ENCODE measurements at places on chromosomes 1 and 21.

DNA sequence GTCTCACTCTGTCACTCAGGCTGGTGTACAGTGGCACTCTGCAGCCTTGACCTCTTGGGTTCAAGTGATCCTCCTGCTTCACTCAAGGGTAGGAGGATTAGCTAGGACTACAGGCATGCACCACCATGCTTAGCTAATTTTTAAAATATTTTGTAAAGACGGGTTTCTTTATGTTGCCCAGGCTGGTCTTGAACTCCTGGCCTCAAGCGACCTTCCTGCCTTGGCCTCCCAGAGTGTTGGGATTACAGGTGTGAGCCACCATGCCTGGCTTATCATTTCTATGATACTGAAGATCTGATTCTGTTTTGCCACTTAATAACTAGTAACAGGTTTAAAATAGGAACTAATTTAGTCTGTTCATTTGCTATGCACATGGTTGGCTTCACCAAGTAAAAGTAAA lies 33.6 kb downstream of the GNAI3 start:
- ATAC-seq: no peak

DNA sequence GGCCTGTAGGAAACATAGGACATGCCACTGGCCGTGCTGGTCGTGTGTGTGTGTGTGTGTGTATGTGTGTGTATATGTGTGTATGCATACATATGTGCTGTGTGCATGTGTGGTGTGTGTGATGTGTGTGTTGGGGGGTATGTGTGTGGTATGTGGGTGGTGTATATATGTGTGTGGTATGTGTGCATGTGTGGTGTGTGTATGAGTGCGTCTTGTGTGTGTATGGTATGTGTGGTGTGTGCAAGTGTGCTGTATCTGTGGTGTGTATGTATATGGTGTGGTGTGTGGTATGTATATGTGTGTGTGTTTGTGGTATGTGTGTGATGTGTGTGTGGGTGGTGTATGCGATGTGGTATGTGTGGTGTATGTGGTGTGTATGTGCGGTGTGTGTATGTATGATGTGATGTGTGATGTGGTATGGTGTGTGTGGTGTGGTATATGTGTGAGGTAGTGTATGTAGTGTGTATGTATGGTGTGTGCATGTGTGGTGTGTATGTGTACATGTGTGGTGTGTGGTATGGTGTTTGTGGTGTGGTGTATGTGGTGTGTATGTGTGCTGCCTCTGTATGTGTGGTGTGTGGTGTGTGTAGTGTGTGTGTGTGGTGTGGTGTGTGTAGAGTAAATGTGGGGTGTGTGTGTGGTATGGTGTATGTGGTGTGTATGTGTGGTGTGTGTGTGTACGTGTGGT lies 120.8 kb upstream of the CACHD1 start:
- ATAC-seq: no peak

DNA sequence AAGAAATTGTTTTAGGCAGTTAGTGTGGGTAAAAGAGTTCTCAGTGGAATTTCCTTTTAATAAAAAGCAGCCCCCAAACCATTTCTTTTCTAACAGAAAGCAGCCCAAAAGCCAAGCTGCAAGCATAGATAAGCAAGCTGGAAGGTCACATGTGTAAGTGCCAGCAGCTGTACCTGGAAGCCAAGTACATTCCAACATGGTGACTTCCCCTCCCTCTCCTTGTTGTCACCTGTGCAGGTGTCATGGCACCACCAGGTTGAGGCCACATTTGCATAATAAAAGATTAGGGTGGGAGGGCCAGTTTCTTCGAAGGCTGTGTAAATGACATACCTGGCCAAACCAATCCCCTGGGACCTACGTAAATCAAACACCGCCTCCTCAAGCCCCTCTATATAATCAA lies 240.3 kb upstream of the RAB4A start:
- ATAC-seq: no peak

- peak; percentile 84 for ATAC-seq
These were observed 12.4 kb downstream of the ARPC5 start for GRCh38 chr1:183622884-183623785.

DNA sequence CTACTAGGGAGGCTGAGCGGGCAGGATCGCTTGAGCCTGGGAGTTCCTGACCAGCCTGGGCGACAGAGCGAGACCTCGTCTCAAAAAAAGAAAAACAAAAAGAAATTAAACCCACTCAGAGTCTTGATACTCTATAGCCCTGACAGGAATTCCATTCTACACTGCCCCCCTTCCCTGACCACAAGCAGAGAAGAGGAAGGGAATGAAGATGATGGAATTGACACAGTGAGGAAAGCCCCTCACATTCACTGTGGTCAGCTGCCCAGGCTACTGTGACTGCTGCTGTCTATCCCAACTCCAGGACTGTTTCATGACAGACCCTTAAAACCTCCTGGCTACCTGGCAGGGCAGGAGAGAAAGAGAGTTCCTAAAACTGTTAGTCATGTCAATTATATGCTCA lies 12.1 kb downstream of the LIN9 start:
- ATAC-seq: no peak

DNA sequence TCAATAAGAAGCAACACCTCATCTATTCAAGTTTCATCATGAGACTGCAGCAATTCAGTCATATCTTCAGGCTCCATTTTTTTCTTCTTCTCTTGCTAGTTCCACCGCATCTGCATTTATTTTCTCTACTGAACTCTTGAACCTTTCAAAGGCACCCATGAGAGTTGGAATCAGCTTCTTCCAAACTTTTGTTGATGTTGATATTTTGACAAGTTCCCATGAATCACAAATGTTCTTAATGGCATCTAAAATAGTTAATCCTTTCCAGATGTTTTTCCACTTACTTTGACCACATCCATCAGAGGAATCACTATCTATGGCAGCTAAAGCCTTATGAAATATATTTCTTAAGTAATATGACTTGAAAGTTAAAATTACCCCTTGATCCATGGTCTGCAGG lies 434.3 kb downstream of the GPATCH2 start:
- no peak for ATAC-seq

GRCh38 chr1:29806646-29807319 lies 570.5 kb downstream of the PTPRU start:
- no peak for ATAC-seq

DNA sequence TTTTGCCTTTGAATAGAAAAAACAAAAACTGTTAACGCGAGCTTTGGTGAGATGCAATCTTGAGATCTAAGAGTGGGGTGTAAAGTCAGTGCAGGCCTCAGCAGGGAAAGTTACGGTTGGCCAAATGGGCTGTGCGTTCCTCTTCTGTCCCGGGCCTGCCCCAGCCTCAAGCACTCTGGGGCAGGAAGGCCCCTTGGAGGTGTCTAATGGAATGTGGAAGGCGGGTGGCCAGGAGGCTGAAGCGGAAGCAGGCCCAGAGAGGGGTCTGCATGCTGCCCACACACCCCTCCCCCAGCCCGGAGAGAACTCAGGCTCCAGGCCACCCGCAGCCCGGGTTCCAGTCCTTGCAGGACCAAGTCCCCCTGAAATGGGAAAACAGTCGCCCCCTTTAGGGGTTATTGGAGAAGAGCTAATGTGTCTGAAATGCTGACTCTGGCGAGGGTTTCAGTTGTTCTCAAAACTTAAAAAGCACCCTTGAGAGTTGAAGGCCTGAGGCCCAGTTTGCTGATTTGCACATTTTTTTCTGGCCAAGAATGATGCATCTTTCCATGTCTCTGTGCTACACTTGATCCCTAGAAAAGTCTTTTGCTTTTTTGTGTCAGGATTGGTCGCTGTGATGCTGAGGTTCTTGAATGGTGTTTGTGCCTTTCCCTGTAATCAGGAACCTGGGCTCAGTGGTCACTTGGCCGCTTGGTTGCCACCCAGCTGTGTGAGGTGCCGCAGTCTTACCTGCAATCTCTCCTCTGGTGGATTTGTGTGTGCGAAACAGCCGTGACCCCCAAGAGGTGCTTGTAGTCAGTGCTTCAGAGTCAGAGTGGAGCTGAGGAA lies 2.0 kb downstream of the COL18A1 start:
- ATAC-seq: no peak

GRCh38 chr1:85884372-85885035 lies 176.3 kb upstream of the ZNHIT6 start:
- no peak for ATAC-seq

GRCh38 chr1:117580436-117580835 lies 25.4 kb upstream of the TENT5C start:
- ATAC-seq: no peak

GRCh38 chr1:39110882-39111281 lies 84.7 kb downstream of the NDUFS5 start:
- ATAC-seq: no peak

DNA sequence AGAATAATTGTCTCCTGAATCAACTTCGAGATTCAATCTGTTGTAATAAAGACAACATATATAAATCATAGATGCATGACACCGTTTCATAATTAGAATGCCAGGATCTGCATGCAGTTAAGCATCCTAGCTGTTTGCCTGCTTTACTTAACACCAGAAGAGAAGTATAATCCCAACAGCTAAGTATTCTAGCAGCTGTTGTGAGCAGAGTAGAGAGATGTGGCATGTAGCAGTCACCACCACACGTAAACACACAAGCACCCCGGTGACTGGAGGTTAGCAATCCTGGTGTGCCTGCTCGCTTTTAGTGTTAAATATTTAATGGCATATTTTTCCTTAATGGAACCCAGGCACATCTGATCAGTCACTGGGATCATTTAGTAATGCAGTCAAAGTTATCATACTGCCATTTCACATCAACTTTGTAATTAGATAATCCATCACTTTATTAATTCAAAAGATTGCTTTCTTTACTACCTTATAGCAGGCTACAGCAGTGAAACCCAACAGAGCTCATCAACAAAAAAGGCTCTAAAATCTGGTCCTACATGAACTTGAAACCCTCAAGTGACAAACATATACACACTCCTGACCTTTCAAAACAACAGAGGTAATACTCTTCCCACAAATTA lies 187.9 kb downstream of the SMYD3 start:
- no peak for ATAC-seq

GRCh38 chr1:28902738-28903137 lies 11.6 kb upstream of the EPB41 start:
- ATAC-seq: no peak

GRCh38 chr1:100265562-100265930 lies 470 bp upstream of the RTCA start:
- ATAC-seq: peak; percentile 48

- no peak for ATAC-seq
These were observed 327.3 kb downstream of the RWDD3 start for GRCh38 chr1:95561346-95561745.

DNA sequence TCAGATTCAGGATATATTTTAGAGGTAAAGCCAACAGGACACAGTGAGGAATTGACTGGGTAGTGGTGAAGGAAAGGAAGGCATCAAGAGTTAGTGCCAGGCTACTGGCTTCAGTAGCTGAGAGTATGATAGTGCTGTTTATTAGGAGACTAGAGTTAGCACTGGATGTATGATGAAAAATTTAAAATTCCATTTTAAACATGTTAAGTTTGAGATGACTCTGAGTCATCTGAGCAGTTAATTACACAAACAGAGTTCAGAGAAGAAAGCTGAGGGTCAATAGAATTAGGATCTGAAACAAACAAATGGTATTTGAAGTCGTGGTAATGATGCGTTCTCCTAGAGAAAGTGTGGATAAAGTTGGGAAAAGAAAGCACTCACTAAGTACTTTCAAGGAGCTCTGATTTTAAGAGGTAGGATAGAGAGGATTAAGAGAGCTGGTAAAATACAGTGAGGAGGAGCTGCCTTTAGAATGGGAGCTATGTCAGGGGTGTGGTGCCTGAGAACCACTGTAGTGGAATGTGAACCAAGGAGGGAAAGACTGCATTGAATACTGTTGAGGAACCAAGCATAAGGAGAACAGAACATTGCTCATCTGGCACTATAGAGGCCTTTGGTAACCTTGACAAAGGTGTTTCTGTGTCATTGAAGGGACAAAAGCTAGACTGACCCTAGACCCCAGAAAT lies 21.7 kb upstream of the SHCBP1L start:
- no peak for ATAC-seq

GRCh38 chr1:109239409-109240068 lies 9.8 kb upstream of the CELSR2 start:
- peak; percentile 79 for ATAC-seq

DNA sequence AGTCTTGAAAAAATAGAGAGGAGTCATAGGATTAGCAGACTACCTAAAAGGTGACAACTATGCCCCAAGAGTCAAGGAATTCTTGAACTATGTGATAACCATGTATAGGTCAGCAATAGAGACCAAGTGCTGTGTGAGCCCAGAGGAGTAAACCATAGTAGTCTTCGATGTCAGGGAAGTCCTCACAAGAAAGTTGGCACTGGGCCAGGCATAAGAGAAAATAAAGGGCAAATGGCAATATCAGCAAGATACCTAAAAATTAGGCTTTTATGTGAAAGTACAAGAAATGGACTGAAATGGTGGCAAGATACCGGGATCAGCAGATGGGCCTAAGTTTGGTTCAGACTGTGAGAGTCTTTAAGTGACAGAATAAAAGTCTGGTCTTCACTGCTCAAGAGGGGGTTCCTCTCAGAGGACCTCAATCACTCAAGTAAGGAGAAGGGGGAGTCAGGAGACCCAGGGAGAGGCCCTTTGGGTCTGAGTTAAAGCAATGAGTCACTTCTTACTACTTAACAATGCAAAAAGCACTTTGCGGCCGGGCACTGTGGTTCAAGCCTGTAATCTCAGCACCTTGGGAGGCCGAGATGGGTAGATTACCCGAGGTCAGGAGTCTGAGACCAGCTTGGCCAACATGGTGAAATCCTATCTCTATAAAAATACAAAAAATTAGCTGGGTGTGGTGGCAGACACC lies 95.0 kb downstream of the TEX35 start:
- peak; percentile 80 for ATAC-seq

- ATAC-seq: no peak
These were observed 33.1 kb downstream of the MAN1C1 start for GRCh38 chr1:25649505-25650288.

DNA sequence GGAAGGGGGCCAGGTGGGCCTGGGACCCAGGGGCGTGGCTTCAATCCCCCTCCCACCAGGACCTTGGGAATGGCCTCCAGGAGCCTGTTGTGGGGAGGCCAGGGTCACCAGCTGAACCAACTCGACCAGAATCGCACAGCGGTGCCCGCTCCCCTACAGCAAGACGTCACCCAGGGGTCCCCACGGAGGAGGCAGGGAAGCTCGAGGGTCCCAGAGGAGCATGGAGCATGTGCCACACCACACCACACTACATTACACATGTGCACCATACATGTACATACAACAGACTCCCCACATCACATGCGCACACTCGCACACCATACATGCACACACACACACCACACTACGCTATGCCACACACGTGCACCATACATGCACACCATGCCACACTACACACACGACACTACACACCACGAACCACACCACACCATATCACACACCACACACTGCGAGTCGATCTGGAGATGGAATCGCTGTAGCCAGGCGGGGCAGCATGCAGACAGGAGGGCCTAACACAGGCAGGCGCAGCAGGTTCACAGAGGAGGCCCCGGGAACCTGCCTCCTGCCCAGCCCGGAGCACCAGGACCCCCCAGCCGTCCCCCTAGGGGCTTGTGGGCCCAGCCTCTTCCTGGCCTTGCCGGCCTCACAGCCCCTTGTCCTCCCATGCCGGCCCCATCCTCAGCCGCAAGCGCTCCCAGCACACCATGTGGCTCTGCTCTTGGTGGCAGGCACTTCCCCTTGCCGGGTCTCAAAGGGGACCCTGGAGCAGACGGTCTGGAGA lies 596 bp downstream of the ITGB2 start:
- peak; percentile 48 for ATAC-seq

Data from stimulated activated memory B cell treated with anti-CD40 and anti-IgM and Interleukin-4, amounts not matched to agents 10 μg/mL and 1 μg/mL and 100 μg/mL, for 72 hours (primary cell).